ENCODE measurements at places on chromosomes 3 and 15.

DNA sequence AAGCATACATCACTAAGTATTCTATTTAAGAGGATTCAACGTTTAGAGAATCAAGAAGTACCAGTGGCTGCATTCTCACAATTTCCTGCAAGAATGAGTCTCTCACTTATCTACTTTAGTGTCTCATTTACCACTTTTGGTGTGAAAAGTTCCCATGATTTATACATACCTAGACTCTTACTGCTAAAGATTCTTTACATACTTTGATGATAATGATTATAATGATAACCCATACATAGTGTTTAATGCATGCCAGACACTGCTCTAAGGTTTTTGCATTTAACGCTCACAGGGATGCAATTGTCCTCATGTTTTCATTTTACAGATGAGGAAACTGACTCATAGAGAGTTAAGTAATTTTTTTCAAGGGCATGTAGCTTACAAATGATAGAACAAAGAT is 133.6 kb downstream of the TMEM108 start:
- no peak for DNase-seq

- no peak for DNase-seq
Observed at GRCh38 chr3:10281951-10282350, 10.8 kb downstream of the GHRL start.

GRCh38 chr3:25396251-25396650 is 31.8 kb upstream of the RARB start:
- DNase-seq, result no peak

GRCh38 chr15:65101411-65101890 is 13.5 kb downstream of the UBAP1L start:
- DNase-seq, result no peak

- no peak for DNase-seq
Observed at GRCh38 chr15:57306944-57307411, 69.3 kb upstream of the CGNL1 start.

- DNase-seq, result no peak
Observed at GRCh38 chr3:171335559-171335958, 124.6 kb downstream of the TNIK start.

- no peak for DNase-seq
Observed at GRCh38 chr3:64225695-64226499, 631 bp upstream of the PRICKLE2 start.

DNA sequence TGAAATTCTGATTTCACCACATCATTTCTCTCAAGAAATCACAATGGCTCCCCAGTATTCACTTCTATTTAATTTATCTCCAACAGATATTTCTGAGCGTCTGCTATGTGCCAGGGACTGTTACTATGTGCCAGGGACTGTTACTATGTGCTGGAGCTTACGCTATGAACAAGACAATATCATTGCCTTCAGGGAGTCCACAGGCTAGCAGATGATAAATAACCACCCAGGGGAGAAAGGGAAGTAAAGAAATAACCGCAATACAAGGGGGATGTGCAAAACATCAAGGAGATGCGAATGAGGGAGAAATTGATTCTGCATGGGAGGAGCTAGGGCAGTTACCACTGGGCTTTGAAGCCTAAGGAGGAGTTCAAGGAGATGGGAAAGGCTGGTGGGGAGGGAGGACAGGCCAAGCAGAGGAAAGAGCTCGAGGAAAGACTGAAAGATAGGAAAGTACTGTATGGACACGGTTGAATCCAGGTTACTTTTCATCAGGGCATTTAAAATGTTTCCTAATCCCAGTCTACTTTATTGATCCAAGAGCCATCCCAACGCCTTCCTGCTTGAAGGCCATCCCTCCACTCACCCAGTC is 2.5 kb downstream of the THSD4 start:
- no peak for DNase-seq

GRCh38 chr15:32641517-32642059 is at the start of gene SCG5:
Gene SCG5 (plus strand): TSS chr15:32641710. CDS start chr15:32643593, 1,883 bp downstream.
- DNase-seq, result no peak

DNA sequence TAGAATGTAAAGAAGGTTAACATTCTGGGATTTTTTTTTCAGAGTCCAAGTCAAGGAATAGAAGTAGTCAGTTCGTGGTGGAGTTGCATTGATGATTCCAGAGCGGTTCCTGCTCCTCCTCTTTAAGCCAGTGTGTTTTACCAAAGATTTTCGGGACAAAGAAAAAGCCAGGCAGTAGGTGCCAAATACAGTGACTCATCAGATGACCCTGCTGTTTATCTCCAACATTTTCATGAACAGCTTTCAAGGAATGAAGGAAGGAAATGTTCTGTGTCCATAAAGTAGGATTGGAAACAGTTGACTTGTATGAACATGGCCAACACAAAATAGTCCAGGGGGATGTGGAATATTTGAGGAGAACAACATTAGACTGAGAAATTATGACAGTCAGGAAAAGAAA is 142.4 kb upstream of the TMC3 start:
- DNase-seq, result no peak

GRCh38 chr3:124628863-124629262 is 101.4 kb upstream of the UMPS start:
- no peak for DNase-seq

DNA sequence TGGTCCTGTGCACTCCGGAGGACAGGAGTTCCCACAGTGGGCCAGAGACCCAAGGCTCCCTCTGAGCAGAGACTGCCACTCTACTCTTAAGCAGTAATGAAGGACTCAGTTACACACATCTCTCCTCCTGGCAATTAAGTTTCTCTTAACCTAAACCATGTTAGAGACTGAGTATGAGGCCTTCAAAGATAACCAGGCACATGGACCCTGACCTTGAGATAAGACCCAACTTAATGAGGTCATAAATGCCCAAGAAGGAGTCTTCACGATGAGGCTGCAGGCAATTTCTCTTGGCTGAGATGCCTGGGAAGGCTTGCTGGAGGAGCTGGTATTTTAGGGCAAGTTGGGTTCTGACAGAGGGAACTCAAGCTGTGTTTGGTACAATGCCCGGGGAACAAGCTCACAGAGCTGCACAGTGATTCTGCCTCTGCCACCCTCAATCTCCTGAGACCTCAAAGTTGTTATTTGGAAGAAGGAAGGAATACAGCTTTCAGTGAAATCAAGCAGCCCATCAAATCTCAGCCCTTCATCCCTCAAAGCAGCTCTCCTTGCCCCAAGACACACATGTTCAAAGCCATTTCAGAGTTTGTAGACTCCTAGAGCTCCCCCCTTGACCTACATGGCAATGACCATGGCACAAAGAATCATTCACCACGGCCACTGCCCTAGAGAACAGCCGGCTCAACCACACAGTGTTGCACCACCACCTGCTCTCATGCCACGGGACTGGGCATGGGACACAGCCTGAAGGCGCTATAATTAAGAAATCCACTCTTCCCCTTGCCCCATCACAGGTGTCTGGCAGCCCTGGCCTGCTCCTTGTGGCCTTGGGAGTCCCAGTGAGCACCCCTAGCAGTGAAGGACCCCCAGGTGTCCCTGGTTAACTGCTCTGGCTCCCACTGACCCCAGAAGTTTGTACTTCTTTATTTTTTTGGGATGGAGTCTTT is 7.1 kb downstream of the RMDN3 start:
- no peak for DNase-seq

- no peak for DNase-seq
Observed at GRCh38 chr3:133277813-133278212, 122.0 kb upstream of the BFSP2 start.

Measured in HS-27A (cell line).